ENCODE measurements at places on chromosomes 7 and 10. TPM values are rescaled to one million over a fixed set of nuclear protein-coding genes. Genes with fewer than 3 reads are reported as not detected.

Gene NACAD
- 0.38 TPM for total RNA-seq

Gene DBNL
- 219 TPM for total RNA-seq

Gene RET
- total RNA-seq, result 0.58 TPM

Gene CHST3
- total RNA-seq, result 19.4 TPM

Gene IFIT1B
- total RNA-seq, result not detected

Measured in regular cardiac myocyte (primary cell).